ENCODE measurements at places on chromosomes 3 and 15.

GRCh38 chr3:42339321-42339720 lies 71.1 kb downstream of the LYZL4 start:
- DNase-seq, result no peak

DNA sequence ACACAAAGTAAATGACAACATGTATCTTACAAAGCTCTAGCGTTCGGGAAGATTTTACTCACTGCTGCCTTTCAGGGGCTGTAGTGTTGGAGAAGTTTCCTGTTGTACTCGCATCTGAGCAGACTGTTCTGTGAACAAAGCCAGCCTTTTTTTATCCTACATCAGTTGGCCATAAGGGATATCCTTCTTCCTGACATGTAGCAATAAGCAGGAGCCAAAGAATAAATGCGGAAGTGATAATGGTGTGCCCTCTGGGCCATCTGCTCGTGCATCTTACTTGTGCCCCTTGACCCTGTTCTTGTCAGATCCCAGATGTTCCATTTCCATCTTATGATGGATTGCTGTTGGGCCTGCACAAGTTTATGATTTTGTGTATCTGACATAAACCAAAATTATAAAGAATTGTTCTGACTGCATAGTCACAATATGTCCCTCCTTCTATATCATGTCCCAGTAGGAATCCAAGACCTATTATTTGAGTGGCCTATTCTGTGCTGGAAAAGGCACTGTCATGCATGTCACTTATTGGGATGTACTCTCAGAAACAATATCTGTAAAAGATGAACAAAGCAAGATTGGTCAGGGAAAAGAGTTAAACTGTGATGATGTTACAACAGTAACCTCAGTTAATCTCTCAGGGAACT lies 631.3 kb downstream of the NSUN3 start:
- no peak for DNase-seq

GRCh38 chr15:67967871-67968431 lies 86.2 kb upstream of the PIAS1 start:
- DNase-seq, result no peak

- no peak for DNase-seq
Observed at GRCh38 chr3:104102386-104102785, 1264.3 kb upstream of the ALCAM start.

- DNase-seq, result no peak
Observed at GRCh38 chr3:171257251-171258203, 202.7 kb downstream of the TNIK start.

DNA sequence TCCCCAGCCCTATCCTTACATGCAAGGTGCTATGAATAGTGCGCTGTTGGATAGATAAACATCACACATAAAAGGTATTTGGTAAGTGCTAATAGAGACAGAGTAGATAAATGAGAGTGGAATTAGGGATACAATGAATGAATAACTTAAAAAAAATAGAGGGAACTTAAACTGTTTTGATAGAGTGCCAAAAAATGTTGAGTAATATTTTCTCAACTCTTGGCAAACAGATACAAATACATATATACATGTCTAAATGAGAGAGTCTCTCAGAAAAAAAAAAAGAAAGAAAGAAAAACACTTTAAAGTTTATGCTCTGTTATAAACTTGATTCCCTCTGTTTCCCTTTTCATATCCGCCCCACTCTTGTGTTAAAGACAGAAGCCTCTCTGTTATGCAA lies 667.4 kb downstream of the ROBO2 start:
- DNase-seq, result no peak

DNA sequence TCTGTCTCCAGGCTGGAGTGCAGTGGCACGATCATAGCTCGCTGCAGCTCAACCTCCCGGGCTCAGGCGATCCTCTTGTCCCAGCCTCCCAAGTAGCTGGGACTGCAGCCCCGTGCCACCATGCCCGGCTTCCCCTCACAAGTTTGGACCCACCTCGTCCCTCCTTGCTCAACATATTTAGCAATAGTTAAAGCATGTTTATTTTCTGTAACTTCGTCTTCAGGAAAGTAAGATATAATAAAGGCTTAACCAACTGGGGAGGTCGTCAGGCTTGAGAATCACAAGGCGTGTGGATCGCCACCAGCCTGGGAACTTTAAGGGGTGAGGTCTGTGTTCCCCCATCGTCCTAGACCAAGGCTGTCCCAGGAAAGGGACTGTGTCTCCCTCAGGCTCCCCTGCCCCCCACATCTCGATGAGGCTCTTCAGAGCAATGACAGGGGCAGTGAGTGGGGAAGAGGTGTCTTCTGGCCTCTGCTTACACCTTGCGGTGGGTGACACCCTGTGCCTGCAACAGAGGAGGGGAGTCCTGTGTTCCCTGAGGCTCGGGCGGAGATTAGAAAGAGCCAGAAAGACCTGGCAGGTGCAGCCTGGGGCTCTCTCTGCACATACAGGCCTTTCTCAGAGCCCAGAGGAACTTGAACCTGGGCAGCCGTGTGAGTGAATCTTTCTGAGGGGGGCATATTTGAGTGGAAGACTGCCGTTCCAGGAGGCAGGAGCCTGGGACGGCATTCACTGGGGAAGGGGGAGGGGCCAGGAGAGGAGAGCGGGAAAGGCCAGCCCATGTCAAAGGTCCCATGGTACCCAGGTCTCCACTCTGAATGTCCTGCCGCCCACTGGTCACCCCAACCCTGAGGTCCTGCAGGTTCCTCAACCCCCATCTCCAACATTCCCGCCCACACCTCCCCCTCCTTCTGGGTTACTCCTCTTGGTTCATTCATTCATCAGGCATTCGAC lies 152.3 kb downstream of the SMAD6 start:
- DNase-seq, result no peak

GRCh38 chr3:98705694-98706093 lies 57.4 kb upstream of the ST3GAL6 start:
- DNase-seq, result no peak

GRCh38 chr15:88194162-88194561 lies 62.4 kb downstream of the NTRK3 start:
- no peak for DNase-seq

- no peak for DNase-seq
Observed at GRCh38 chr3:48398701-48399386, 26.8 kb downstream of the FBXW12 start.

GRCh38 chr15:82890338-82890994 lies 62.1 kb downstream of the HOMER2 start:
- DNase-seq, result no peak

GRCh38 chr3:150311156-150311555 lies 96.9 kb upstream of the TSC22D2 start:
- DNase-seq, result no peak

DNA sequence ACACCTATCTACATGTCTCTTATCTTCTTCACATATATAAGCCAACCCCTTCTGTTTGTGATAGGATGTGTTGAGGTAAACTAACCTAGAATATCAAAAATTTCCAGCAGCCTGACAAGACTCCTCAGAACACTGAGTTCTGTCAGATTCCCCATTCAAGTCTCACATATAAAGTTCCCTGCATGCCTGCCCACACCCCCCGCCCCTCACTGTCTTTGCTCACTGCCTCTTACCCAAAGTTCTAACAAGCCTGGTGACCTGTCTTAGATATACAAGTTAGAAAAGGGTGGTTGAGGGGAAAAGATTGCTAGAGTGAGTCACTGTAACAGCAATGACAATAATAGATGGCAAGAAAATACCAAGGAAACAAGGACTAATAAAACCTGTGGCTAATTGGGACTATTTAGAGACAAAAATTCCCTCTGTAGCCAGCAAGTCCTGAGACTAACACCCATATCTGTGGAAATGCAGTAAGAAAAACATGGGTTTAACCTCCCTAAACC lies 40.1 kb downstream of the FBXO22 start:
- no peak for DNase-seq

- DNase-seq, result no peak
Observed at GRCh38 chr3:122773944-122774509, 19.6 kb downstream of the HSPBAP1 start.

DNA sequence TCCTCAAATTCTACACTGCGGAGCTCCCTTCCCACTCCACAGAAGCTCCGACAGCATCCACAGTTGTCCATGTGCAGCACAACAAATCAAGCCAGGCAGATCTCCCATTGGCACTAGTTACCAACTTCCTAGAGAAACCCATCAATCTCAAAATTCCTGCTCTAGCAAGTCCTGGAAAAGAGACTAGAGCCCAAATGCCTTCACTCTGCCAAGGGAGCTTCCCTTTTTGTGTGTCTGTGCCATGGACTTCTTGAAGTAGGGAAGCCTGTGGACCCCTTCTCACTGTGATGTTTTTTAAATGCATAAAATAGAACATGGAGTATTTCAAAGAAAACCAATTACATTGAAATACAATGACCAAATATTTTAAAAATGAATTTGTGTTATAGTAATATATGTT lies 59.1 kb downstream of the TGFBR2 start:
- DNase-seq, result no peak

GRCh38 chr15:72237029-72237852 lies 6.3 kb upstream of the PKM start:
- peak; percentile 53 for DNase-seq

DNA sequence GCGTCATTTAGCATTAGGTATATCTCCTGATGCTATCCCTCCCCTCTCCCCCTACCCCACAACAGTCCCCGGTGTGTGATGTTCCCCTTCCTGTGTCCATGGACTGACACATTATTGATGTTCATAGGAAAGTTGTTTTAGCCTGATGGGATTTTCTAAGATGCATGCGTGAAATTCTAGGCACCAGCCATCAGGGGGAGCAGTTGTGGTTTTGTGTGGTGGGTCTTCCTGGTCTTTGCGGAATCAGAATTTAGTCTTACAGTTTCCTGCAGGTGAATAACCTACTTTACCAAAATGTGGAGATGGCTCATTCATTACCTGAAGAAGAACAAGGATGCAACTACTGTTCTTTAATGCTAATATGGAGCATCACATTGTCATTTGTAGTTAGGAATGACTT lies 455.0 kb upstream of the THBS1 start:
- DNase-seq, result peak; percentile 8

- no peak for DNase-seq
Observed at GRCh38 chr15:39381517-39381916, 199.4 kb upstream of the THBS1 start.

GRCh38 chr3:67515778-67516177 lies 138.6 kb downstream of the SUCLG2 start:
- DNase-seq, result no peak

- DNase-seq, result no peak
Observed at GRCh38 chr3:141849056-141849815, 27.2 kb upstream of the ATP1B3 start.

GRCh38 chr3:149833241-149833640 lies 20.2 kb downstream of the RNF13 start:
- DNase-seq, result no peak

DNA sequence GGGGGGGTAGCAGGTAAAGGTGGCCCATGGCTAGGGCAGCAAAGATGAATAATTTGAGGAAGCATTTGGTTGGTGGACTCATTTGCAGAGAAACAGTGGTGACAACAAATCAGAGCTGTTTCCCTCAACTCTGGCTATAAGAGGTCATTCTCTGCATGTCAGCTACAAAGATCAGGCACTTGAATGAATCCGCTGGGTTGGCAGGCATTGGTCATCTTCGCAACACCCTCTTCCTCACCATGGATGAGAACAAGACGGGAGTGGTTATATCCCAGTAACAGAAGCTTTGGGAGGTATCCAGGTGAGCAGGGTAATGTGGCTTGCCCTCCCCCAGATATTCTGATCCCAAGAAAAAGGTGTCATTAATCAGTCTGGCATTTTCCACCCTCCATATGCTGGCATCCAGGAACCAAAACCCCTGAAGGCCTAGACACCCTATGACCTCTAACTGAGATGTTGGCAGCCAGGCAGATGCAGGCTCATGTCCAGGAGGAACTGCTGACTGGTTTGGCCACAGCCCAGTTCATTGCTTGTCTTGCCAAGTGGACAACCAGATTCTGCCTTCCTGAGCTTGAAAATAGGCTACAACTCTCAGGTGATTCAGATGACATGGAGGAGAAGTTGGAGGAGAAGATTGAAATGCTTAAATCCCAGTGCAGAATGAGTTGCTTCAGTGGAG lies 108.9 kb upstream of the TRIM42 start:
- no peak for DNase-seq

DNA sequence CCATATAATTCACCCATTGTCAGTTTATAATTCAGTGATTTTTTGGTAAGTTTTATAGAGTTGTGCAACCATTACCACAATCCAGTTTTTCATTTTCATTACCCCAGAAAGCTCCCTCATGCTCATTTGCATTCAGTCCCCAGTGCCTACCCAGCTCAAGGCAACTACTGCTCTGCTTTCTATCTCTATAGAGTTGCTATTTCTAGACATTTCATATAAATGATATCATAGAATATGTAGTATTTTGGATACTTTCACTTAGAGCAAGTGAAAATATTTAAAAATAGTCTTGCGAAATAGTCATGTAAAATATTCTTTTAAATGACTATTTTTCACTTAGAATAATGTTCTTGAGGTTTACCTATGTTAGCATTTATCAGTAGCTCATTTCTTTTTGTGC lies 42.1 kb downstream of the ZNF654 start:
- no peak for DNase-seq

DNA sequence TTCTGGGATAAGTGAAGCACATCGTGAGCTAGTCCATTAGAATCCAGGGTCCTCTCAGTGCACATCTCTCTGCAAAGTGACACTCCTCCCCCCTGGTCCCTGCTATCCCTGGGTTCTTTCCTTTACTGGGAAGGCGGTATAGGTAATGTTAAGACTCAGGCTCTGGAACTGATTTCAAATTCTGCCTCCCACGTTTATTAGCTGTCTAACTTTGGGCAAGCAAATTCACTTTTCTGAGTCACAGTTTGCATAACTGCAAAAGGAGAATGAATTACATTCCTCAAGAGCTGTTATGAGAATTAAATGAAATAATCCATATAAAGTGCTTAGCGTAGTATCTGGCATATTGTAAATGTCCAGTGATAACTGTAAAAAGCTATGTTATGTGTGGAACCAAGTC lies 168.1 kb upstream of the LRRN1 start:
- no peak for DNase-seq

- no peak for DNase-seq
Observed at GRCh38 chr3:175146258-175146657, 287.1 kb downstream of the NAALADL2 start.

GRCh38 chr3:114827495-114827894 lies 319.6 kb downstream of the ZBTB20 start:
- no peak for DNase-seq

GRCh38 chr3:188060840-188061544 lies 93.0 kb upstream of the LPP start:
- peak; percentile 66 for DNase-seq

DNA sequence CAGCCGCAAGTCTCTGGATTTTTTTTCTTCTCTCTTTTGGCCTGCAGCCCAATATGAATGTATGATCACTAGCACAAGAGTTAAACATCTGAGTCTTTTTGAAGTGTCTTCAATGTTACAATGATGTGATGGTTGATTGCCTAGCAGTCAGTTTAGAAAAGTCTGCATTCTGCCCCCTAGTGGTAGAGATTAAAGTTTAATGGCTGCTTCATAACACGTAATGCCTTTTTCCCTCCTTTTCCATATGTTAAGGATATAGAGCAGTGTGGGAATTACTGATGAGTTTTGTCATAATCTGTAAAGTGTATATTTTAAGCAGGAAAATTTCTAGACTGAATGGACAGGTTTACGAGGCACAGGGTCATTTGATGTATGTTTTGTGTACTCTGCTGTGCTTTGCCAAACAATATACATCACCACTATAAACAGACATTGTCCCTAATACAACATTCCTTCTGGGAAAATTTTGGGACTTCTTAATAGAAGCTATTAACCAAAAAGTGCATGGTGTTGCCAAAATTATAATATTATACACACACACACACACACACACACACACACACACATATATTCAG lies 1038.5 kb upstream of the NR2F2 start:
- DNase-seq, result no peak

Measured in stimulated activated CD8-positive, alpha-beta memory T cell treated with anti-CD3 and anti-CD28 coated beads, Interleukin-7, amount 100 ng/mL, for 4 hours (primary cell).